Hypothalamus (tissue), 51 donors: ENCODE measurements at places on chromosomes 7 and 10.

DNA sequence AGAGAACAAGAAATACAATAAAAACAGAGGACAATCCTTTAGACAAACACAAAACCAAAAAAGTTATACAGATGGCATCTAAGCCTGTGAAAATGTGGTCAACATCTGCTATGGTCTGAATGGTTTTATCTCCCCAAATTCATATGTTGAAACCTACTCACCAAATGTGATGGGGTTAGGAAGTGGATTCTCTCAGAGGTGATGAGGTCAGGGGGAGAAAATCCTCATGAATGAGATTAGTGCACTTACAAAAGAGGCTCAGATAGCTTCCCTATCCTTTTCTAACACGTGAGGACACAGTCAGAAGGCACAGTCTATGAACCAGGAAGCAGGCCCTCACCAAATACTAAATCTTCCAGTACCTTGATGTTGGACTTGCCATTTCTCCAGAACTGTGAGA, 147.8 kb upstream of the GPR22 start:
- no peak for DNase-seq

DNA sequence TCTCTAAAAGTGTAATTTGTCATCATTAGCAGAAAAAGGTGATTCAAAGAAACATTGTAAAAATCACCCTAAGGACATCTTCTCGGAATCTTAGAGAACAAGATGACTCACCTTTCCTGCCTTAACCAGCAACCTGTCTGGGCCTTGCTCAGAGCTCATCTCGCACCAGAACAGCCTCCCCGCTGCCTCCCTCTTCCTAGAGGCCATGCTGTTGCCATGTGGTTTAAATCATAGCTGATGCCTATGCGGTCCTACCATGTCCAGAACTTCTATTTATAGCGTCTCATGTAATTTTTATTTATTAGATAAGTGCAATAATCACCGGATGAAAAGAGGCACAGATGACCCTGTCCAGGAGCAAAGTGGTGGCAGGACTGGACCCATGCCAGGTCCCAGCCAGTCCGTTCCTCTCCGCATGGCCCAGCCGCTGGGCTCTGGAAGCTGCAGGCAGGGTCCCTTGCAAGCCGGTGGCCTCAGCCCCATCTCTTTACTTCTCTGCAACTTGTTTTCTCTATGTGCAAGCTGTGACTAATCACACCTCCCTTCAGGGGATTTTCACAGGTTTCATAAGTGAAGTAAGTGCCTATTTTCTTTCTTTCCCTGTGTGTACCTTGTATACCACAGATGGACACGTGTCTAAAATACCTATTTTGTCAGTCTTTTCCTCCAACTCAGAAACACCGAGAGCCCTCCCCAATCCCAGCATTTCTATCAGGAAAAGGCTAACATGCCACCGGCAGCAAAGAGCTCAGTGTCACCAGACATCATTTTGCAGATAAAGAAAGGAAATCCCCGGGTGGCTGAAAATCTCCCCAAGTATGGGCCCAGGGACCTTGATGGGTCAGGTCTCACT, 27.1 kb downstream of the KLF6 start:
- no peak for DNase-seq

- no peak for DNase-seq
Measured at GRCh38 chr7:106844279-106844997, 20.6 kb upstream of the PIK3CG start.

DNA sequence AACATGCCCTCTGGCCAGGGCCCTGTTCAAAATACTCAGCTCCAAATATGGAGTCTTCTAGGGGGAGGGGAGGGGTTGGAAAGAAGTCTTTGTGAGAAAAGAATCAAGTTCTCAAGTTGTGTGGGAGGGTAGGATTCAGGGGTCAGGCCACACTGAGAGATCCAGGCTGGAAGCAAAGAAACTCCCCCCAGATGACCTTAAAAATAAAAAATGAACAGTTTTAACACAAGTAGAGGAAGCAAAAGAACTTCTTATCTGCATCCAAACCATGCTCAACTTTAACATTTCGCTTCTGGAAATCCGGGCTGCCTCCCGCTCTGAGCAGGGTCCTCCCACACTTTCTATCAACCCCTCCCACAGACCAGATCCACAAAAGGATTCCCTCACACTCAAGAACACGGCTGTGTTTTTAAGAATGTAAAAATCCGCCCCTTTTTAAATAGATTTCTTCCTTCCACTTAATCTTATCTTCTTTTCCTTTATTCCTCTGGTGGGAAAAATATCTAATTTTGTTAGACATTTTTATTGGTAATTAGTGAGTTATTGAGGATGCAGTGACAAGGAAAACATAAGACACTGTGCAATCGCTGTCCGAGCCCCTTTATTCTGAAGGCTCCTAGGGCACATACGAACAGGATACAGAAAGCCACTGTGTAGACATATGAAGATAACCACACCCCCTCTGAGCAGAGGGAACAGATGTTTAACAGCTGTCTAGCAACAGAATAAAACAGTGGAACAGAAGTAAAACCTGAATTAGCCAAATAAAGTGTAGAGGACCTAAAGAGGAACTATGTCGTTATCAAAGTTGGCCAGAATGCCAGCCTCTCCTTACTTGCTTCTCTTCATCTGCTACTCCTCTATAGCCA, 43.8 kb downstream of the CYTH3 start:
- no peak for DNase-seq

DNA sequence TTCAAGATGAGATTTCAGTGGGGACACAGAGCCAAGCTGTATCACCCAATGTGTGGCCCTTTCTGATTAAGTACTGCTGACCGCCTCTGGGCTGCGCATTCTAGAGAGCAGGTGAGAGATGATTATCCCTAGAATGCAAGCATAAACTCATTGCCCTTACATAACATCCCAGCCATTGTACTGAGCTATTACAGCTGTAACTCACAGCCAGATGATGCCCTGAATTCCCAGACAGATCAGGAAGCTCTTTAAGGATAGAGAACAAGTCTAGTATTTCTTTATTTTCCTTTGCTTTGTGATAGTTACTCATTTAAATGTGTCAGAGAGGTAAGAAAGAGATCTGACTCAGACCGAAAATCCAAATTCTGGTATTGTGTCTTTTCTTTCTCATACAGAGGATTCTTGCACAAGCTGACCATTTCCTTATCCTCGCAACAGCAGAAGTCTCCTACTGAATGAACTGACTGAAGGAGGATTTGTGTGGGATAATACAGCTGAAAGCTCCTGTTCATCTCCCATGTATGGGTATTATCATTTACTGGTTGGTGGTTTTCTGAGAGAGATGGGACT, 58.4 kb downstream of the ZNF22 start:
- DNase-seq = no peak

GRCh38 chr10:31635415-31636065, 293.1 kb downstream of the ARHGAP12 start:
- DNase-seq = no peak

DNA sequence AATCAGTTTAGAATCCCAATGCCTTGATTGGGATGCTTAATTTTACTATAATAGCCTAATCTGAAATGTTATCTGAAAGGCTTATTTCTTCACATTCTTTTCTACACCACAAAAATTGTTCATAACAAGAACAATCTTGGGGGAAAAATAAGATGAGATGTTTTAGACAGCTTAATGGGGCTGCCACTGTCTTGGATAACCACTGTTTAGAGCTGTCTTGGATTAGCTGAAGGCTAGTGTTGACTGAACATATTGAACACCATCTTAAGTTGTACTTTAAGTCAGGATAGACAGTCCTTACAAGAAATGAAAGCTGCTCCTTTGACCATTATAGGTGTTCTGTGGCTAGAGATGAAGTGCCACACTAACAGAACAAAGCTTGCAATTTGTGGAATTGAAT, 501.3 kb downstream of the GFRA1 start:
- no peak for DNase-seq

DNA sequence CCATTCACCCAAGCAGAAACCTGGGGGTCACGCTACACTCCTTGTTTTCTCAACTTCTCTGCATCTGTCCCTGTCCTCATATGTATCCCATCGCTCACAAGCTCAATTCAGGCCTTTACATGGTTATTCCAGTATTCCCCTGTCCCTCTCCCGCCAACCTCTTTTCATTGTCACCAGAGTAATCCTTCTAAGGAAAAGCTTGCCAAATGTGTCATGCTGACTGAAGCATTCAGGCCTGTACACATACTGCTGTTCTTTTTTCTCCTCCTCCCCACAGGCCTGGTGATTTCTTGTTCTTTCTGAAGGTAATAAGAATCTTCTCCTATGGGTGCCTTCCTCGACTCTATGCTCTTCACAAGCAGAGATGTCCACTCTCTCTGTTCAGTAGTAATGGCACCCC, 282.2 kb downstream of the PHTF2 start:
- no peak for DNase-seq

- no peak for DNase-seq
Measured at GRCh38 chr7:473211-473734, 46.4 kb downstream of the PDGFA start.

DNA sequence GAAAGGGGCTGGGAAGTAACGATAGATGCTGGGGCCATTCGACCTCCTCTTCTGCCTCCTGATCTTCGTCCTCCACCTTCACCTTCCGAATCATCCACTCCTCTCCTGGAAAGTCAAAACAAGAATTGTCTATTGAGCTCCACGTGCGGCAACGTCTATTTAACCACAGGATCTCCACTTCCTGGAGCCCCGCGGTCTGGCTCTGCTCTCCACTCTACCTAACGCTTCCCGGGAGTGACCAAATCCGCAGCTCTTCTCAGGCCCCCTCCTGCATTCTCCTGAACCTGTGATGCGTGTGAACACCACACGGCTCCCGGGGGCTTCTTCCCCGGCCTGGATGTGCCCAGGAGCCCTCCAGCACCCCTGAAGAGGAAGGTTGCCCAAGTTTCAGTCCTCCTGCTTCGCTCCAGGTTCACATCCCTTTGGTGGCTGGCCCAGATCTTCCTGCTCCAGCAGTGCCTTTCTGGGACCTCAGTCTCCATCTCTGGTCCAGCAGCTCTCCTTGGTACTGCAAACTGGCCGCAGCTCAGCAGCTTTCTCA, 7.2 kb downstream of the ZNF467 start:
- no peak for DNase-seq

GRCh38 chr7:28698840-28699239, 259.3 kb downstream of the TRIL start:
- DNase-seq = no peak
